LNCaP clone FGC (cell line): ENCODE measurements at places on chromosomes 1 and 21.

DNA sequence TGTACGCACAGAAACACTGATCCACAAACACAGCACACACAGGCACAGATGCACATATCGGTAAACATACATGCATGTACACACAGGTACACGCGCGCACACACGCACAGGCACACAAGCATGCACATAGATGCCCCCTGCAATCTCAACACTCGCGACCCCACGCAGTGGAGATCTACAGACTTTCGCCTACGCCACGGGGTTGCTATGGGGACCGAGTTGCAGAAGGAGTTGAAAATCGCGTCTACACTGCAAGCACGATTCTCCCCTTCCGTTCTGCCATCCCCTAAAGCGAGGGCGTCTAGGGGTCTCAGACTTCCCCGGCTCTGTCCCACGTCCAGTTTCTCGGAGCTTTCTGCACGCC is 826 bp downstream of the TRIM17 start:
- no peak for DNase-seq

DNA sequence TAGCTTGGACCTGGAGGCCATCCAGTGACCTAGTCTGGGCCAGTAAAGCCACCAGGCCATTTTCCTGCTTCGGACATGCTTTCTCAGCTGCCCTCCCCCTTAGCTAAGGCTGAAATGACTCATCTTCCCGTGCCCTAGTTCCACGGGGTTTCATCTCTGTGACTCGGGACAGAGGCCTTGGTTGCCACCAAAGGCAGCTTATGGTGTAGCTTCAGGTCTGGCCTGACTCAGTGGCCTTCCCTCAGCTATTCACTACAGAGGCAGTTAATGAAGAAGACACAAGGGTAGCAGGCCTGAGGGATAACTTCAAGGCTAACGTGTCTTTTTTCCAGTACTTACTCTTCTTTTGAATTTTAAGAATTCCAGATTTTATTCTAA is 82.4 kb downstream of the PBX1 start:
- DNase-seq = no peak

GRCh38 chr21:37748351-37748750 is 167.9 kb downstream of the KCNJ6 start:
- DNase-seq = no peak

DNA sequence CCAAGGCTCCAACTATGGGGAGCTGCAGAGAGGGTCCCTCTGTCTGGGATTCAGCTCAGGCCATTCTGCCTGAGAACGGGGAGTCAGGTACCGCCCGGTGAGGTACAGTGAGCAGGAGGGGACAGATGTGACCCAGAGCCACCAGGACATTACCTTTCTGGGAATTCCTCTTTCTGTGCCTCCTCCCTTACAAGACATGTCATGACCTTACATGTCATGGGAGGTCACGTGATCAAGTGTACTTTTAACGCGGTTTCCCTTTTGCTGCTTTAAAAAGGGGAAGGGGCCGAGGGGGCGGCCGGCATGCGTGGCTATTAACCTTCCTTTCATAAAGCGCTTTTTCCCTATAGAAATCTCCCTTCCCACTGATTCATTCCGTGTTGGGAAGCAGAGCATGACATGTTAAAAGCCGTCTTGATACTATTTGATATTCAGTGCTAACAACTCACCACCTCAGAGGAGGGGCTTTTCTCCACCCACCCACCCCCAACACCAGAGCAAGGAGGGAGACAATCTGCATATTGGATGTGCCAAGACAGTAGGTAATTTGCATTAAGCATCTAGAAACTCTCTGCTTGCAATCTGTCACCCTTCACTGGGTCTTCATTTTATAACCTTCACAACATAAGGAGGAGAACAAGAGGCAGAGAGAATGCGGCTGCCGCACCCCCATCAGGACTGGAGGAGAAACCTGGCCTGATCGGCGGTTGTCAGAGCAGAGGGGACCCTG is 113.6 kb upstream of the VAMP3 start:
- no peak for DNase-seq

- no peak for DNase-seq
Measured at GRCh38 chr1:9344426-9345200, 51.9 kb downstream of the SPSB1 start.

DNA sequence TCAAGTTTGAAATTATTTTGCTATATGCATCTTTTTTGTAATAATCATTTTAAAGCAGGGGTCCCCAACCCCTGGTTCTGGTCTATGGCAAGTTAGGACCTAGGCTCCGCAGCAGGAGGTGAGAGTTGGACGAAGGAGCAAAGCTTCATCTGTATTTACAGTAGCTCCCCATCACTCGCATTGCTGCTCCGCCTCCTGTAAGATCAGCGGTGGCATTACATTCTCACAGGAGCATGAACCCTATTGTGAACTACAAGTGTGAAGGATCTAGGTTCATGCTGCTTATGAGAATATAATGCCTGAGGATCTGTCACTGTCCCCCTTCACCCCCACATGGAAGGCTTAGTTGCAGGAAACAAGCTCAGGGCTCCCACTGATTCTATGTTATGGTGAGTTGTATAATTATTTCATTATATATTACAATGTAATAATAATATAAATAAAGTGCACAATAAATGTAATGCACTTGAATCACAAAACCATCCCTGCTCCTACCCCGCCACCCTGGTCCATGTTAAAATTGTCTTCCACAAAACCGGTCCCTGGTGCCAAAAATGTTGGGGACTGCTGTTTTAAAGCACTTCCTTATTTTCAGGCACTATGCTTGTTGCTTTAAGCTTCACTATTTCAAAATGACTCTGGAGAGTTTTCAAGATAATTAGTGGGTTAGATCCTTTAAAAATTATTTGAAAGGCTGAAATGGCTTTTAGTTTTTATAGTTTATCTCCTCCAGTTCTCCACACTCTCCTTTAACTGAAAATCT is 74.8 kb downstream of the PLA2G4A start:
- DNase-seq = no peak

DNA sequence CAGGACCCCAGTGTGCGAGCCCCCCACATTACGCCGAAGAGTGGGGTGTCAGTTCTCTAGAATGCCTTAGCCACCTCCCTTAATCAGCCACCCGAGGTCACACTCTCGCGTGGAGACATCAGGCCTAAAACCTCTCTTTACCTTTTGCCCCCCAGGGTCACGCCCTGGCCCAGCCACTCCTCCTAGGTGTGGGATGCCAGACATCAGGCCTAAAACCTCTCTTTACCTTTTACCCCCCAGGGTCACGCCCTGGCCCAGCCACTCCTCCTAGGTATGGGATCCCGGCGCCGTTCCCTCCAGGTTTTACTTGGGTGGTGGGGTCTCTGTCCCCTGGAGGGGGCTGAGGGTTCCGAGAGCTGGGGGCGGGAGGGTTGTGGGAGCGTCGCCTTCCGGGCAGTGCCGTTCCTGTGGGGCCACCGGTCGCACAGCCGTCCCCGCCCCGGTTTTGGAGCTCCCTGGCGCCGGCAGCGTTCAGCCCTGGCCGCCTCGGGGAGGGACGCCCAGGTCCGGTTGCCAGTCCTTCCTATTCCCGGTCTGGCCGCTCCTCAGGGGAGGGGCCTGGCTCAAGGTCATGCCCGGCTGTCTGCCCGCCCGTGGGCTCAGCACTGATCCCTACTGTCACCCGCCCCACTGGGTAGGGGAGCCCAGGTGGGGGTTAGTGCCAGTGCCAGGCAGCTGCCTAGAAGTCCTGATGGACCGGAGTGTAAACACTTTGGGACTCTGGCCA is 882 bp downstream of the VPS13D start:
- peak; percentile 44 for DNase-seq

DNA sequence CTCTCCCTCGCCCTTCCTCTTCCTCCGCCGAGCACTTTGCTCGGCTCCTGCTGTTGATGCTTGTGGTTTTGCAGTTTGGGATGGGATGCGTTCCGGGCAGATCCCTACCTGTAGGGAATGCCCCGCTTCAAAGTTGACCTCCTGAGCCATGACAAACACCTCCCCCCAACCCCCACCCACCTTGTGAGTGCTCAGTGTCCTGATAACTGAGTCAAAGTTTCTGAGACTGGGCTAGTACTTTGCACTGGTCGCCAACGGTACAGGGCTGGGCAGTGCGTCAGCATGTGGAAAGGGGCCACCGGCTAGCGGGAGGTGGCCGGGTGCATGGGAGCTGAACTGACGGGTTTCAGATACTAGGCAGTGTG is 771 bp downstream of the RABGAP1L start:
- DNase-seq = no peak

- no peak for DNase-seq
Measured at GRCh38 chr1:156427957-156428356, 58.9 kb downstream of the RHBG start.

DNA sequence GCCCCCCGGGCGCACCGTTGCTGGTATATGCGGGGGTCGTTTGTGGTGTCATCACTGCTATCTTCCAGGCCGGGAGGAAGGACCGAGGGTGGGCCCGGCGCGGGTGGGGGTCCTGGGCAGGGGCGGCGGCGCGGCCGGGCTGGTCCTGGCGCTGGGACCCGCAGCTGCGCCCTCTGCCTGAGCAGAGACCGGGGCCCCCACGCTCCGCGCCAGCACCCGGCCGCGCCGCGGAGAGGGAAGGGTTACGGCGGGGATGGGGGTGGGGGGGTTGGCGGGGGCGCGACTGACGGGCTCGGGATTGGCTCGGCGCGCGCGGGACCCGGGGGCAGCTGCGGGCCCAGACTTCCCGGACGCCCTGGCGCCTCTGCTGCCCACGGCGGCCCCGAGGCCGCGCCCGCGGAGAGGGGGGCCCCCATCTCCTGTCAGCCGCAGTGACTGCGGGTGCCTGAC is 13.8 kb upstream of the SAMD11 start:
- DNase-seq = no peak

GRCh38 chr1:26752519-26752918 is 35.2 kb upstream of the PIGV start:
- no peak for DNase-seq

DNA sequence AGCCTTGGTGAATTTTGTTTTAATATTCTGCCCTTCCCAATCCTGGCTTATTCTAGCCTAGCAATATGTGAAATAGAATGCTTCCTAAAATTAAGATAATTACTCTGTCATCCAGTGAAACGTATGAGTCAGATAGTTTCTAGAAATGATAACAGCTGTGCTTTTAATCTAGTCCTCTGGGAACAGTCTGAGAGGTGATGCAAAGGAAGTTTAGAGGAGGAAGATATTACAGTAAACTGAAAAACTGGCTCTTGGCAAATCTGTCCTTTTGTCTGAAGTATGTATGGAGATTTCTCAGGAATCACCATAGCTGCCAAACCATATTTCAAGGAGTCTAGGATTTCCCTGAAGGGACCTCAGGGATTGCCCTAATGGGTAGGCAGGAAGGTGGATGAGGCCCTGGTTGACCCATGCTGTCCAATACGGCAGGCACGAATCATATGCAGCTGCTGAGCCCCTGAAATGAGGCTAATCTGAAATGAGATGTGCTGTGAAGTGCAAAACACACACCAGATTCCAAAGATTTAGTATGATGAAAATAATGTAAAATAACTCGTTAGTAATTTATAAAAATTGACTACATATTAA is 70.8 kb upstream of the LBR start:
- no peak for DNase-seq

DNA sequence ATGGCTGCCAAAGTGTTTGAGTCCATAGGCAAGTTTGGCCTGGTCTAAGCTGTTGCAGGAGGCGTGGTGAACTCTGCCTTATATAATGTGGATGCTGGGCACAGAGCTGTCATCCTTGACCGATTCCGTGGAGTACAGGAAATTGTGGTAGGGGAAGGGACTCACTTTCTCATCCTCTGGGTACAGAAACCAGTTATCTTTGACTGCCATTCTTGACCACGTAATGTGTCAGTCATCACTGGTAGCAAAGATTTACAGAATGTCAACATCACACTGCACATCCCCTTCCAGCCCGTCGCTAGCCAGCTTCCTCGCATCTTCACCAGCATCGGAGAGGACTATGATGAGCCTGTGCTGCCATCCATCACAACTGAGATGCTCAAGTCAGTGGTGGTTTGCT is 215.8 kb upstream of the JUN start:
- no peak for DNase-seq

GRCh38 chr1:158801396-158801795 is 20.4 kb upstream of the OR6N2 start:
- DNase-seq = no peak

DNA sequence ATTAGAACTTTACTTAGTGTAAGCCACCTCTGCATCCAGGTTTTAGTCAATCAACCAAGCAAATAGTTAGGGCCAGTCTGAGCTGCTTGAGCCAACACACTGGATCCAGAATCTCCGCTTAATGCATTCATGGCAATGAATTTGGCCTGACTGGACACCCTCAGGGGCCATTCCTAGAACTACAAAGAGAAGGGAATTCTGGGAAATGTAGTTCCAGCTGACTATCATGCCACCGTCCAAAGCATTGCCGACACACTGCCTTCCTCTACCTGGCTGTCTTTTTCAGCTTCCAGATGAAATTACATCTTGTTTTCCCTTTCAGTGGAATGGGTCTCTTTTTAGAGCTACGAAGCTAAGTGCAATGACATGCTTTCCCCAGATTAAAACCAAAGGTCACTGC is 163.0 kb upstream of the IGSF21 start:
- DNase-seq = no peak

GRCh38 chr21:44332965-44333364 is 6.2 kb downstream of the CFAP410 start:
- DNase-seq = no peak

DNA sequence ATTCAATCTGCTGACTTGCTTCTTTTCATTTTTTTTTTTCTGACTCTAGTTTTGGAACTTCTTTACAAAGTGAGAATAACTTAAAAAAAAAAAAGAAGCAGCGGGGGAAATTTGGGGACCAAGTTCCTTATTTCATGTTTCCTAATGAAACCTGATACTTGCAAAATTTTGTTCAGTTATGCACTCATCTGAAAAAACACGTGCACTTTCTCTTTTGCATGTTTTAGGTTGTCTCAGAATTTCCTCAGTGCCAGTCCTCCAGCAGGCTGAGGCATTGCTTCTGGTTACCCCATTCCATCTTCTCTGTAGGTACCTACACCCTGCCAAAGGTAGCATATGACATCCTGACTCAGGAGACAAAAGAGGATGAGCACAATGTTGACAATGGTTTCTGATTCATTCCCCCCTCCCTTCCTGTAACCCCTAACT is 299.7 kb downstream of the GRIK1 start:
- no peak for DNase-seq

GRCh38 chr1:244598611-244599010 is 54.3 kb upstream of the DESI2 start:
- no peak for DNase-seq

DNA sequence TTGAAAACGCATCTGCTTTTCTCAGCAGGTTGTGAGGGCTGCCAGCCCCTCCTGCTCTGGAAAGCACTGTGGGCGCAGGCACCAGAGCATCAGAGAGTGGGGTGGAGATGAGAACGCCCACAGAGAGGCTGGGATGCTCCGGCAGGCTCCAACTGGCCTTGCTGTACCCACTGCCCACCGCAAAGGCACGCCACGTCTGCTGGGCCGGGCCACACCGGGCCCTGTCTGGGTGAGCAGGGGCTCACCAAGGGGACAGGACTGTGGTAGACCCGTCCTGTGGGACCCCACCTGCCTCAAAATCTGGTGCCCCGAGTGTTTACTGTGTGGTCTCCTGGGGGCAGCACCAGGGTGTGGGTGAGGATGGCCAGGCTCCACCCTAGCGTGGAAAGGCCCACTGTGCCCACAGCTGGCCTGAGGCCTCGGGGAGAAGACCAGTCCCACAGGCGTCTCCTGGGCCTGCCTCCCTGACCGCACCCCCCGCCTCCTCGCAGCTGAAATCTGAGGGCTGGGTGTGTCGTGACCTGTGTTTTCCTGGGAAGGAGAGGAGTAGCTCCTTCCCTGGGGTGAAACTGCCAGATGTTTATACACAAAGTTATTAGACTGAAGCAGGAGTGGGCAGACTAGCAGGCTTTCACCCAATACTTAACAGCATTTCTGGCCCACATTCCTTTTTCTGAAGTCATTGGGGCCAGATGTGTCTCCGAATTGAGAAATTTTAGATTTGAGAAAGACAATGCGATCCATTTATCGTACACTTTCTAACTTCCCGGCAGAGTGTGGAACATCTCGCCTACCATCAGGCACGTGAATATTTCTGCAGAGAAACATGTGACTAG is 53.8 kb downstream of the STUM start:
- DNase-seq = no peak
